Hair follicle dermal papilla cell (primary cell): ENCODE measurements at places on chromosomes 7 and 10. TPM values are rescaled to one million over a fixed set of nuclear protein-coding genes. Genes with fewer than 3 reads are reported as not detected.

Gene VTI1A
- 32.1 and 38.3 TPM in 2 replicates for total RNA-seq

Gene CXCL12
- total RNA-seq = 269 and 307 TPM in 2 replicates

Gene SLC25A28
- 18.0 and 19.5 TPM in 2 replicates for total RNA-seq

Gene PRKCQ
- 0.16 and 0.24 TPM in 2 replicates for total RNA-seq

Gene MOGAT3
- total RNA-seq = not detected in 2 replicates

Gene TAS2R3
- total RNA-seq = 0.81 and 1.2 TPM in 2 replicates

Gene FXYD4
- not detected in 2 replicates for total RNA-seq

Gene SEPHS1
- total RNA-seq = 31.6 and 42.7 TPM in 2 replicates

Gene GHRHR
- not detected in 2 replicates for total RNA-seq

Gene PHKG1
- 3.8 and 7.0 TPM in 2 replicates for total RNA-seq

Gene H2BK1
- total RNA-seq = not detected in 2 replicates

Gene ITGA8
- 92.0 and 104 TPM in 2 replicates for total RNA-seq

Gene KLF14
- total RNA-seq = 0.12 TPM in 1 of 2 replicates, not detected in the other

Gene RSPH10B
- not detected in 2 replicates for total RNA-seq
